ENCODE measurements at places on chromosomes 5 and 9. TPM values are rescaled to one million over a fixed set of nuclear protein-coding genes. Genes with fewer than 3 reads are reported as not detected.

CCDC192 gene
- polyA plus RNA-seq = 0.69 TPM

EXD3 gene
- 14.6 TPM for polyA plus RNA-seq

OR2Y1 gene
- not detected for polyA plus RNA-seq

TERT gene
- not detected for polyA plus RNA-seq

PCDHB3 gene
- 1.6 TPM for polyA plus RNA-seq

DIPK1B gene
- polyA plus RNA-seq = 14.0 TPM

LYRM7 gene
- 14.4 TPM for polyA plus RNA-seq

PLCXD3 gene
- polyA plus RNA-seq = 0.13 TPM

VLDLR gene
- polyA plus RNA-seq = 23.3 TPM

All from muscle of arm (tissue), 14 donors.